NCI-H2227 treated with DMSO at 0.1 percent for 48 hours (cell line): ENCODE measurements at places on chromosomes 3 and 15.
A peak's percentile ranks its signal among the peaks of the same experiment; 100 is the strongest.

DNA sequence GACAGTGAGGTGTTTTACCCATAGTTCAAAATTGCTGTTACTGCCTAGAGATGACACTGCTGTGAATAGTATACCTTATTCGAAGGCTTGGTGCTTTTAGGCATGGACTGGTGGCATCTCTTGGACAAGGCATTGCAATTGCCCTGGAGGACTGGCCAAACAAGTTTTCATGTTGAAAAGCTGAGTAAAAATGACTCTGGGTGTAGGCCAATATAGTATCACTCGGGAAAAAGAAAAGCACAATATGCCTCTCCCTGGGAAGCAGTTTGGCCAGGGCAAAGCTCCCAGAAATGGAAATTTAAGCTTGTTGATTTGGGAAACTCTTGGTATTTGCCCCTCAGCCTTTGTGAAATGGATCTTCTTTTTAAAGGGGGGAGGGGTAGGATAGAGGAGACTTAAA lies 54.8 kb downstream of the ZNF609 start:
- DNase-seq: no peak

GRCh38 chr3:153349108-153349499 lies 187.1 kb downstream of the RAP2B start:
- no peak for DNase-seq

DNA sequence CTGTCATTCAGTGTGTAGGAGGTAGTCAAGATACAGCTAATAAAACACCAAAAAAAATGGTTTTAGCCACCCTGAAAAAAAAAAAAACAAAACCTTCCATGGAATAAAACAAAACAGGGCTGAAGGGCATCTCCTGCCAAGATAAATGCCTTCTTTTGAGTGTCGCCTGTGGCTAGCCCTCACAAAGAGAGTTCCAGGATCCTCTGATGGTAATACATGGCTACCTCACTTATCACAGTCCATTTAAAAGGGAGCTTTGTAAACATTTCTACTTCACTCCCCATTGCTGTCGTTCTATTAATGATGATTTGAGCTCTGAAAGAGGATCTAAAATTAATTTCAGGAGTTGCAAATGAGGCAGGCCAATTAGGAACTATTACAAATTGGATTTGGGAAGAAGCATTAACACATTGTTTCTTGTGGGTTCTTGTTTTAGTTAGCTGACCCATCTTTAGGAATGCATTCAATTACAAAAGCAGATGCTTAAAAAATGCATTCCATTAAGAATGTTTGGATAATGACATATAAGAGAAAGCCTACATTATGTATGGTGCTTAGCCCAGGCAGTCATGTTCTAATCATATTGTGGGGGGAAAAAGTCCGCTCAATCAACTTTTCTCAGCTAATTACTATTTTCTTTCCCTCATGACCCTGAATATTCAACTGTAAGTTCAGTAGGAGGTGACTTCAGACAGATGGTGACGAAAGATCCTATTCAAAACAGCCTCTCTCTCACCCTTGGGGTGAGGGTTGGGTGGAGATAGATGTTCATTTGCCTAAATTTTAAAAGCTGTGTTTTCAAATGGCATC lies 255.1 kb upstream of the WNT5A start:
- DNase-seq: no peak

DNA sequence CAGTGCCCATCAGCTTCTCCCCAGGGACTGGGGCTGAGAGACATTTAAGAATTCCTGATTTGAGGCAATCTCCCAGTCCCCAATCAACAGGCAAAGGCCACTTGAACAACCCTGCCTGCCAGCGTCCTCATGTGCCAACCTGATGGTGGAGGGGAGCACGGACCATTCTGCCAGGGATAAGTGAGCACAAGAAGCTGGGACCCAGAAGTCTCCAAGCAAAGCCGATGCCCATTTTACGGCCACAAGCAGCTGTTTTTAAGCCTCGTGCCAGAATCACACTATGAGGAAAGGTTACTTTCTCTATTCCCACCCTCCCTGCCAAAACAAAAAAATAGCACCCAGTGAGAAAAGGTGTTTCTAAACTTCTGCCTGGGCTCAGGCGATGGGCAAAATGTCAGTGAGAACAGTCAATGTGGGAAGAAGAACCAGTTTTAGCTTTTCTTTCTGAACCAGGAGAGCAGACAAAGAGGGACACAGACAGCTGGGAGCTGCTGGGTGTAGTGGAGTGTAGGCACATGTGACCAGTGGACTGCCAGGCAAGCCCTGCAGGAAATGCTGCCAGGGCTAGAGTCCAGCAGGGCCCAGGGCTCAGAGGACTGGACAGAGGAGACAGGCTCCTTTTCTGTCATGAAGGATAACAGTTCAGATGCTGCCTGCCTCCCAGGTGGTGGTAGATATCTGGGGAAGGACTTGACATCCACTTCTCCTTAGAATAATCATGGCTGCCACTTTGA lies 57.7 kb downstream of the ATP2B2 start:
- DNase-seq: no peak

GRCh38 chr3:194738254-194739093 lies 52.8 kb downstream of the FAM43A start:
- no peak for DNase-seq

DNA sequence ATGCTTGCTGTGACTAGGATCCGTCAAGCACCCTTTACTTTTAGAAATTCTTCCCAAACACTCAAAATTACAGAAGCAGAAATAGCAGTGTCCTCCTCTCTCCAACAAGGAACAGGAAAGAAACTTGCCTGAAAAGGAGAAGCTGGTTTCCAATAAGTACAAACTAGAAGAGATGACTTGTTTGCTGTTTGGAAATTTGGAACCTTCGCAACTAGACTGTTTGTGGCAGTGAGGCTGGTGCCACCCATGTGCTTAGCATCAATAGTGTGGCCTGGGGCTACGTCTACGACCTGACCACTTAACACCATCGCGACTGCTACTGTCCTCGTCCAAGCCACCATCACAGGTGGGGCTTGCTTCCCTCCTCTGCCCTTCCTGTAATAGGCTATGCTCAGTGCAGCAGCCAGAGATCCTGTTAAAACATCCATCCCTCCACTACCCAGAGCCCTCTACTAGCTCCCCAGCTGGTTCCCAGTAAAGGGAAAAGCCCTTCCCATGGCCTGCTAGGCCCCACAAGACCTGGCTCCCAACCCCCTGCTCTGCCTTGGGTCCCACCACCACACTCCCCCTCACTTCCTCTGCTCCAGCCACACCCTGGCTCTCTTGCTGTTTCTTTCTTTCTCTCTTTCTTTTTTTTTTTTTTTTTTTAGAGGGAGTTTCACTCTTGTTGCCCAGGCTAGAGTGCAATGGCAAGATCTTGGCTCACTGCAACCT lies 52.6 kb upstream of the CCR2 start:
- no peak for DNase-seq

DNA sequence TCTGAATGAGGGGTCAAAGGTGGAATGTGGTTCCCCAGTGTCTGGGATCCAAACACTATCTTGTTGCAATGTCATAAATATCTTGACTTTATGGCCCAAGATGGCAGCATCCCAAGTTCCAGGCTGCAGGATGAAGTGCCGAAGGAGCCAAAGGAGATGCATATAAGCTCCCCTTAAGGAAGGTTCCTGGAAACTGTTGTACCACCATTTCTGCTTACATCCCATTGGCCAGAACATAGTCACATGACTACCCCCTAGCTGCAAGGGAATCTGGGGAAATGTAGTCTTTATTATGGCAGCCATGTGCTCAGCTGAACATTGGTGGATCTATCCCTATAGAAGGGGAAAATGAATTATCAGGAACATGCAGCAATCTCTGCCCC lies 54.3 kb downstream of the BDH1 start:
- DNase-seq: no peak

DNA sequence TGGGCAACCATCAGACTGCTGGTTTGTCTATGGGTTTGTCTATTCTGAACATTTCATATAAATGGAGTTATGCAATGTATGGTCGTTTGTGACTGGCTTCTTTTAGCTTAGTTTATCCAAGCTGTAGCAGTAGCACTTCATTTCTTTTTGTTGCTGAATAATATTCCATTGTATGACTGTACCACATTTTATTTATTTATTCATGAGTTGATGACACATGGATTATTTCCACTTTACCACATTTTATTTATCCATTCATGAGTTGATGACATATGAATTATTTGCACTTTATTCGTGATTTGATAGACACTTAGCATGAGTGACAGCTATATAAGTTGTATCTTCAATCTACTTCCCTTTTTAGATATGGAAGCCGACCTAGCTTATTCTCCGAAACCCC lies 70.0 kb downstream of the IQGAP1 start:
- no peak for DNase-seq

DNA sequence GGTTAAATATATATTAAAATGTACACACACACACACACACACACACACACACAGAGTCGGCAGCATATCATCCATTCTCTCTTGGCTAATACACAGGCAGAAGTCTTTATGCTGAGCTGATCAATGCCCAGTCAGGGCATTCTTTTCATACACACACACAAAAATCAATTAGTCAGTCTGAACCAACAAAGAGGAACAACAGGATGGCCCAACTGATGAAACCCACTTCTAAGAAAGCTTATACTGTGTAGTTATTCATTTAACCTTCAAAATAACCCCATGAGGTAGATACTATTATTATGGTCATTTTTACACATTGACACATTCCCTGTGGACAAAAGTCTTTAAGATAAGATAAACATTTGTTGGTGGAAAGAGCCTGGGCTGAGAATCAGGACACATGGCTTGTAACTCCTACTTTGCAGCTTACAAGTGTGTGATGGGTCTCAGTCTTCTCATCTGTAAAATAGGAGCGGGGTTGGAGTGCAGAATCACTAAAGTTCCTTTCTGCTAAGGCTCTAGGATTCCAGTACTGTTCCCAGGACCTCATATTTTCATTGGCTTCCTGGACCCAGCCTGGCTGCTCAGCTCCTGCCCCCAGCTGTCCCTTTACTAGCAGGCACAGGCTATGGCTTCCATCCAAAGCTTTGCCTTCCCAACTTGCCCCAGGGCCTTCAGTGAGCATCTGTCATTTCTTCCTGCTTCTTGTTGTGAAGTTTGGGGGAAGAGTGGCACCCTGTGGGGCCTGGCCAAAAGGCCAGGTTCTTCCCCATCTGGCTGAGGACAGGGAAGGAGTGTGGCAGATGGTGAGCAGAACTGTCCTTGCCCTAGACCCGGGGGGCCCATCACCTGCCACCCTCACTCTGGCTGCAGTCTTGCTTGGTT lies 27.2 kb upstream of the GLCE start:
- DNase-seq: no peak

- peak; percentile 14 for DNase-seq
Measured at GRCh38 chr15:101014921-101015841, 96.0 kb downstream of the LRRK1 start.

DNA sequence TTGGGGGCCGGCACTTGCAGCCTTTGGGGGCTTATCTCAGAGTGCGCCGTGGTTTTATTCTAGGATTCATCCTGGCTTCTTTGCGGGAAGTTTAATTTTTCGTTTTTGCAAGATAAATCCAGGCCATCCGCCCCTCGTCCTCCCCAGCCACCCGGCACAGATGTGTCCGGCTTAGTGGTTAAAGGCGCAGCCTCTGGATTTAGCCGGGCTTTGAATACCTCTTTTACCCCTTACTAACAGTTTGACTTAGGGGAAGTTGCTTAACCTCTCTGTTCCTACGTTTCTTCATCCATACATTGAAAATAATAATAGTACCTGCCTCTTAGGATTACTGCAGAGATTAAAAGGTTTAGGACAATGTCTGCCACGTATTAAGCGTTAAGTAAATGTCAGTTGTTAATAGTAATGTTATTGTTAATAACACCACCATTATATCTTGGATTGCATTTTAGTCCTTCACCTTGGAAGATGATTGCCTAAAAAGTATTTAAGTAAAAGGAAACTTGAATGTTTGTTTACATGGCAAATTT lies 714 bp downstream of the ECT2 start:
- DNase-seq: no peak

DNA sequence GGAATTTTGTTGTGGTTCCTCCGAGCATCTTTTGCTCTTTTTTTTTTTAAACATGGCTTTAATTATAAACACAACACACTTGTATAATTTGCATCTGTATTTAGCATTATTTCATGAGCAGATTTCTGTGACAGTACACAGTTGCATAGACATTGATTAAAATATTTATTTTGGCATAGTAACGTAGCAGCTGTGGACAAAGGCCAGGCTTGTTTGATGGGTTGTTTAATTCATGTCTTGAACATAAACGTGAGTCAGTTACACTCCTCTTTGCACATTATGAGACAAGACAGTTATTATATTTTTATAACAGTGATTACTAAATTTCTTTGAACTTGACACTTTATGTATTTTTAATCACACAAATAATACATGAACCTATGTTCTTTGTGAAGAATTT lies 182.5 kb downstream of the CACNA2D3 start:
- no peak for DNase-seq

- DNase-seq: no peak
Measured at GRCh38 chr15:80502782-80503181, 98.6 kb downstream of the ARNT2 start.

DNA sequence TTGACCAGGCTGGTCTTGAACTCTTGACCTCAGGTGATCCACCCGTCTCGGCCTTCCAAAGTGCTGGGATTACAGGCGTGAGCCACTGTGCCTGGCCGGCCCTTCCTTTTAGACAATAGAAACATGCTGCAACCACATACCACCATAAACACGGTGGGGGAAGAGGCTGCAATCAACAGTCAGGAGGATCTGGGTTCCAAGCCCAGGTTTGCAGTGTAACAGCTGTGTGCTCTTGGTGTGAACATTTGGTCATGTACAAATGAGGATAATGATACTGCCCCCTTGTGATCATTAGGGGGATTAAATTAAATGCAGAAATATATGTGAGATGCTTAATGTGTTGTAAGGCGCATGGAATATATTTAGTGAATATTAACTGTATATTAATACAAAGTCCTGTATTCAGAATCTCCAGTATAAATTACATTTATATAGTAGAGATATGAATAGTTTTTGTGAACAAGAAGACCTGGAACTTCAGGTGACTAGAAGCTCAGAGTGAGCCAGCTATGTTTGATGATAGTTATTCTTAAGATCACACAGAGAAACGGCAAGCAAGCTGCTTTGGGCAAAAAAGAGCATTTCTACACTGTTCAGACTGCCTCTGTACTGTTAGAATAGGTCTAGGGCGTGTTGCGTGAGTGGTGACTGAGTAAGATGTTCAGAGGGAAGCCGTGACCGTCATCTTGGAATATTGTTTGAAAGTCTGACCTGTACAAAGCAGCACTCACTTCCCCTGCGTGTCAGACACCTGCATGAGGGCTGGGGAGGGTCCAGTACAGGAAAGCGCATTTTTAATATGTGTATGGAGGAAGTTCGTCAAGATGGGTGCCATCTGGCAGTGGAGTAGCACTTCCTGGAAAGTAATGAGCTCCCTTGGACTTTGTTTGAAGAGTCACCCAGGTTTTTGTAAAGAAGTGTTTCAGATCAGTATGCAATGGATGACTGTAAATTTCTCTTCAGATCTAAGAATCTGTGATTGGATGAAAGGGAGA lies 125.8 kb downstream of the PGPEP1L start:
- peak; percentile 0 for DNase-seq

DNA sequence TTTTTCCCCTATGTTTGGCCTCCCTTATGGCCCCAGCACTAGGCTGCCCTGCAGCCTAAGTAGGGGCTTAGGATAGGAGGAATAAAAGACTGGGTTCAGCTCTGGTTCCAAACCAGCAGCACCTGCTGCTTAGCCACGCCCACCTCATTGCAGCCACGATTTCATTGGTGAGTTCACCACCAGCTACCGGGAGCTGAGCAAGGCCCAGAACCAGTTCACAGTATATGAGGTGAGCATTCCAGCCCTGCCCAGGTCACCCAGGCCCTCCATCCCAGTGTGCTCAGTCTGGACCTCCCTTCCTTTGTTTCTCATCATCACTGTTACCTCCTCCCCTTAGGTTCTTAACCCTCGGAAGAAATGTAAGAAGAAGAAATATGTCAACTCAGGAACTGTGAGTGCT lies 11.5 kb downstream of the CPNE9 start:
- no peak for DNase-seq
